ENCODE measurements at places on chromosomes 4 and X. TPM values are rescaled to one million over a fixed set of nuclear protein-coding genes. Genes with fewer than 3 reads are reported as not detected.

DNA sequence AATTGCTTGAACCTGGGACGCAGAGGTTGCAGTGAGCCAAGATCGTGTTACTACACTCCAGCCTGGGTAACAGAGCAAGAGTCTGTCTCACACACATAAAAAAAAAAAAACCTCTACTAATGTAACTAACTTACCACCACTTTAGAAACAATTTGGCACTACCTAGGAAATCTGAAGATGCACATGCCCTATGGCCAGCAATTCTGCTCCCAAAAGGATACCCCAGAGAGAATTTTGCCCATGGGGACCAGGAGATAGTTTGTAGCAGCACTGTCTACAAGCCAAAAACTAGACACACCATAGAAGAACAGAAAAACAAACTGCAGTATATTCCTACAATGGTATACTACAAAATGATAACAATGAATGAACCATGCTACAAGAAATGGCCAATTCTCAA lies 37.5 kb downstream of the USP46 start:
- H3K4me3 ChIP-seq: no peak overlapping the region
- H3K4me1 ChIP-seq: no peaks in the 10 kb centered on the region
- no peaks in the 10 kb centered on the region for H3K36me3 ChIP-seq
- no peak for DNase-seq

DNA sequence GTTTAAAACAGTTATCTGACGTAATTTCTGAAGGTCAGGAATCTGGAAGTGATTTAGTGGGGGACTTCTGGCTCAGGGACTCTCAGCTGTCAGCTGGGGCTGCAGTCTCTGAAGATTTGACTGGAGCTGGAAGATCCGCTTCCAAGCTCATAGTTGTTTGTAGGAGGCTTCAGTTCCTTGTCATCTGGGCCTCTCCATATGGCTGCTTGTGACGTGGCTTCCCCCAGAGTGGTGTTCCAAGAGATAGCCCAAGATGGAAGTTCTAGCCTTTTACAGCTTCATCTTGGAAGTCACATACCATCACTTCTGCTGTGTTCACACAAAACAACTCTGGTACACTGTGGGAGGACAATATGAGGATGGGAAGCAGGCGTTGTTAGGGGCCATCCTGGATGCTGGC lies 2.1 kb downstream of the MPC1L start:
- H3K36me3 ChIP-seq: no peaks in the 10 kb centered on the region
- H3K27me3 ChIP-seq: no peaks in the 10 kb centered on the region
- no peak for DNase-seq
- no peak overlapping the region for H3K4me3 ChIP-seq
- H3K27ac ChIP-seq: no peak overlapping the region

DNA sequence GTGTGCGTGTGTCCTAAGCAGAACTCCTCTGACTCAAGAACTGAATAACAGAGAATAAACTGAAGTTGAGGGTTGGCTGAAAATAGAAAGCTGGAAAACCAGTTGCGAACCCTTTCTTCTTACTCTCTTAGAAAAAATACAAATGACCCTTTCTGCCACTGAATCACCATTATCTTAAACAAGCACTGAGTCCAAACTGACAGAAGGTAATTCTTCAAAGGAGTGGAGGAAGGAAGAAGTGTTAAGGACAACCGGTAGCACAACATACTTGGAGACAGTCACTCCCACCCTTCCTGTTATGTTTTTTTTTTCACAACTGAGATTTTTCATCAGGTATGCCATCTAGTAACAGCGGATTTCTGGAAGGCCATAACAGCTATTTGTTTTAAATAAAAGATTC lies 38.1 kb downstream of the HELQ start:
- no peaks in the 10 kb centered on the region for H3K4me1 ChIP-seq
- no peak overlapping the region for H3K27ac ChIP-seq
- H3K27me3 ChIP-seq: no peaks in the 10 kb centered on the region
- peaks cover 26% of the 10 kb centered on the region for H3K36me3 ChIP-seq

GRCh38 chr4:61079427-61079826 lies 120.7 kb upstream of the ADGRL3 start:
- no peaks in the 10 kb centered on the region for H3K4me1 ChIP-seq
- H3K36me3 ChIP-seq: no peaks in the 10 kb centered on the region
- H3K4me3 ChIP-seq: no peak overlapping the region
- no peak overlapping the region for H3K27ac ChIP-seq

DNA sequence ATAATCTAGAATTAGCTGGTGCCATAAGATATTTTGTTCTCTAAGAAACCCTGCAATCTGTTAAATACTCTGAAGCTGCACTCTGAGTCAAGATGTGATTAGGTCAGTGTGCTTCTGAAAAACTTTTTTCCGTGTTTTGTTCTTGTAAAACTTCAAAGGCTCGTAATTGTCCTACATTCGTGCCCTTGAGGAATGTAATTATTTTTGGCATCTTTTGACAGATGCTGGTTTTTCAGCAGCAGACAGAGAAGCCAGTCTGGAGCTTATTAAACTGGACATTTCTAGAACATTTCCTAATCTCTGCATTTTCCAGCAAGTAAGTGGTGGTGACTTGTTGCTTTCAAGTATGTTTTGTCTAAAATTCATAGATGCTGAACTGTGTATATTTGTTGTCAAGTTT lies 36.8 kb upstream of the TADA2B start:
- no peaks in the 10 kb centered on the region for H3K27me3 ChIP-seq
- no peak overlapping the region for H3K4me3 ChIP-seq
- H3K27ac ChIP-seq: no peak overlapping the region
- no peak for DNase-seq
- no peaks in the 10 kb centered on the region for H3K4me1 ChIP-seq
- H3K36me3 ChIP-seq: peaks cover 22% of the 10 kb centered on the region

- peaks cover 23% of the 10 kb centered on the region for H3K4me1 ChIP-seq
- H3K27me3 ChIP-seq: no peaks in the 10 kb centered on the region
- no peak overlapping the region for H3K4me3 ChIP-seq
These were observed 33.4 kb upstream of the SPON2 start for GRCh38 chr4:1205586-1206298.

The NDST3 gene
- polyA plus RNA-seq: not detected

The DTHD1 gene
- polyA plus RNA-seq: not detected

The PARM1 gene
- polyA plus RNA-seq: 0.14 TPM

The CHRDL1 gene
- polyA plus RNA-seq: 0.06 TPM

Measured in GM23248 (cell line).